ENCODE measurements at places on chromosomes 4 and X.
A peak's percentile ranks its signal among the peaks of the same experiment; 100 is the strongest.

DNA sequence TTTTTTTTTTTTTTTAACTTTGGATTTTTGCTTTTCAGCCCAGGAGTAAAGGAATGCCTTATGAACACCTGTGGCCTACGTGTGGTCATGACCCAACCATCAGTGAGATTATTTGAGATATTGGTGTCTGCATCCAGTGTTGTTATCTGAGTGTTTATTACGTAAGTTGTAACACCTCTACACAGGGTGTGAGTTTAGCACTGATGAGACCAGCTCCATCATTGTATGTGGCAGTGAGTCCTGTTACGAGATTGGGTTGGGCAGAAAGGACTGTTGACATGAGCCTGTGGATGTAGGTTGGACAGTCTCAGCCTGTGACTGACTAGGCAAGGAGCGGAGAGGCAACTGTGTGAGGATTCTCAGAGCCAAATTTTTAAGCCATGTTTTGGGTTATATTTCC, 179.0 kb downstream of the PTTG2 start:
- no peak for DNase-seq

DNA sequence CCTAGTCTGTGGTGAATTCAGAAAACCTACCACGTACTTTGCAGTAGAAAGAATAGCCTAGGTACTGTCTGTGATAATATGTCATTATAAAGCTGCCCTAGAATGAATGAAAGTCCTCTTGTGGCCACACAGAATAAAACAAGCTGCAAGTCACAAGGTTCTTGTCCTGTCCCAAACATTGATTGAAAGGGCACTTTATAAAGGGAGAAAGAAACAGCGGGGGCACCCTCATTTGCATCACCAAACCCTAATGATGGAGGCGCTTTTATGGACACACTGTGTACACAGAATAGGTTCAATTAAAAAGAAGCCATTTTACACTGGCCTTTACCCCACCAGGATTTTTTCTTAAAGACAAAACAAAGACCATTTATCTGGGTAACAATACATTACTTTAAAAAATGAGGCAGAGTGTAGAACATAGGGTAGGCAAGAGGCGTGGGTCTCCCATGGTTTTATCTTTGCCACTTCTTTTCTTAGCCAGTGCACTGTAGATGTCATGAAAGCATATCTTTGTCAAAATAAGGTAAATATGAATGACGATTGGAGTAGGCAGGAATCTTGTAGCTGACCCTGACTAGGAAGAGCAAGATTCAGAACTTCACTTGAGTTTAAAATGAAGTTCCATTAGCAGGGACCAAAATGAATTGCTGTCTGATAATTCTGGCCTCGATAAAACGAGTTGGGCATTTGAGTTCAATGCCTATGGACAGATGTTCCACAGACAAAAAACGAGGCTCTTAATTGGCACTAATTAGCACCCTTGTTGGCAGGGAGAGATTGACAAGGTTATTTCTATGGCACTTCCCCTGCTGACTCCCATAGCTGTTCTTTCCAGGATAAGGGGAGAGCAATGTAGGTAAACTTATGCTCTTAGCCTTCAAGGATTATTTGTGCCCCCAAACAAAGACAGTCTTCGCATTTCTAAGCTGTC, 365.1 kb downstream of the AFF2 start:
- no peak for DNase-seq

DNA sequence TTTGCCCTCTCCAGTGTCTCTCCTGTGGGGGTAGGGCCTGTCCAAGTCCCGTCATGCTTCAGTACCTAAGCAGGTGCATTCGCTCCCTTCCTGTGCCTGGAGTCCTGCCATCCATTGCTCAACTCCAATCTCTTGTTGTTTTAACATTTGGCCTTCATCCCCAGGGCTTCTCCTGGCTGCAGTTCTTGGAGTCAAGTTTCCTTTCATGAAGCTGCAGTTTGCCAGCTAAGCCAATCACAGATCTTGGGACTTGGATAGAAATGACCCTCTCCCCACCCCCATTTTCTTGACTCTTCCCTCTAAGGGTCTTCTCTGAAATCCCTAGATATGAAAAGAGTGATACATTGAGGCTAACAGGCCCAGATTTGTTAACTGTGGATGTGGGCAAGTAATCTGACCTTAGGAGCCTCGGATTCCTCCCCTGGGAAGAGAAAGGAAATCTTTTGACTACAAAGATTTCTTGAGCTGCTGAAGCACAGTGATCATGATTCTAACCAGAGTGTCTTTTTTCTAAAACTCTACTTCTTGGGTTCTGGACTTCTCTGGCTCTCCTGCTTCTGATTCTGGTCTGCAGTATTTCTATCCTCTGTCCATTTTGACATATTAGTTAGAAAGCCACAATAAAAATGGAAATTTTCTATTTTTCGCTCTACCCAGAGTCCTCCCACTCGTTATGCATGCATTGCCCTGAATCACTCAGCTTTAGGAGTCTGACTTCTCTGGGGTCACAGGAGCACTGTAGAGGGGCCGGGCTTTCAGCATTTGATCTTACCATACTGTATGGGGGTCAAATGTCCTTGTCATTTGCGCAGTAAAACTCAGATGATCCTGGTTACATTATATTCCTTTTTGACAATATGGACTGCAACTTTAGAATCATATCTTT, 61.0 kb downstream of the CHRNA9 start:
- DNase-seq, result no peak

DNA sequence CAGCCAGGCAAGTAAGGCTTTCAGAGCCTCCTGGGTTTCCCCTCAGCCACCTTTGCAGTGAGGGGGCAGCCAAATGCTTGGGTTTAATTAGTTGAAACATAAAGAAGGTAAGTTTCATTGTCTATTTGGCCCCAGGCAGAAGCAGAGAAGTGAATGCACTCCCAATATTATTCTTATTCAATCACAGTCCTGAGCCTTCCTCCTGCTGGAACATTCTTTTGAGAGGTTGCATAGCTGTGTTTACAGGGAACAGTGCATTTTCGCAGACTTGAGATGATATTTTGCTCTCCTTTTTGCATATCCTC, 13.9 kb downstream of the SLC2A9 start:
- no peak for DNase-seq

GRCh38 chr4:119632216-119632615, 3.6 kb upstream of the PDE5A start:
- DNase-seq, result no peak

DNA sequence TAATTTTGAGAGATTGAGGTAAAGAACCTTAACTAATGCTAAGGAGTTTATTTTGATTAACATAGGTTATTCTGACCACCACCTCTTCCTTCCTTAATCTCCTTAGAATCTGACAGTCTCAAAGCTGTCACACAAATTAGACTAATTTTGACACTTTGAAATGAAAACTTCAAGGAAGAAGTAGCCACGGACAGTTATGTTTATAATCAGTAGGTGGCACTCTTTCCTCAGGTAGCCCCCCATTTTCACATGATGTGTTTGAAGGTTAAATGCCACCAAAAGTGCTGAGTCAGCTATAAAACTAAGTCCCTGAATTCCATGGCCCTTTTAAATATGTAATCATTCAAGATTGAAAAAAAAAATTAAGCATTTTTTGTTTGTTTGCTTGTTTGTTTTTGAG, 22.4 kb downstream of the TMEM33 start:
- DNase-seq, result peak; percentile 34

GRCh38 chr4:5168891-5169290, 117.6 kb downstream of the STK32B start:
- no peak for DNase-seq

All from activated CD8-positive, alpha-beta T cell treated with anti-CD3 and anti-CD28 coated beads, Interleukin-2, amount 10 ng/mL, durations not matched to agents 7 days and 5 days (primary cell).